ENCODE measurements at places on chromosomes 13 and 19.

GRCh38 chr19:11111117-11111770, 22.0 kb downstream of the LDLR start:
- no peak for DNase-seq

DNA sequence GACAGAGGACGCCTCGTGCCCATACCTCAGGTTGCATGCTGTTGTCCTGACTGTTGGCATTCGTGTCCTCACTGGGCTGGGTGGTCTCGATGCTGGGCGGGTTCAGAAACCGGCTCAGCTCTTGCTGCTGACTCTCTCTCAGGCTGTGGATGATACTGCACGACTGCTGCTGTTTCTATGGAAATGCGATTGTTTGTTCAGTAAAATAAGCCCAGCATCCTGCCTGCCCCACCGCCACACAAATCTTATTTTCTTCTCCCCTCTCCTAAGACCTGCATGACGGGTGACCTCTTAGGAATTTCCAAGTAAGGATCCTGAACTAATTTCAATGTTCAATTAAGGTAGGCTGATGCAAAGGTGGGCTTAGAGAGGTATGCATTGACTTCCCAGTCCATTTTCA, 356.5 kb downstream of the NALCN start:
- DNase-seq, result no peak

DNA sequence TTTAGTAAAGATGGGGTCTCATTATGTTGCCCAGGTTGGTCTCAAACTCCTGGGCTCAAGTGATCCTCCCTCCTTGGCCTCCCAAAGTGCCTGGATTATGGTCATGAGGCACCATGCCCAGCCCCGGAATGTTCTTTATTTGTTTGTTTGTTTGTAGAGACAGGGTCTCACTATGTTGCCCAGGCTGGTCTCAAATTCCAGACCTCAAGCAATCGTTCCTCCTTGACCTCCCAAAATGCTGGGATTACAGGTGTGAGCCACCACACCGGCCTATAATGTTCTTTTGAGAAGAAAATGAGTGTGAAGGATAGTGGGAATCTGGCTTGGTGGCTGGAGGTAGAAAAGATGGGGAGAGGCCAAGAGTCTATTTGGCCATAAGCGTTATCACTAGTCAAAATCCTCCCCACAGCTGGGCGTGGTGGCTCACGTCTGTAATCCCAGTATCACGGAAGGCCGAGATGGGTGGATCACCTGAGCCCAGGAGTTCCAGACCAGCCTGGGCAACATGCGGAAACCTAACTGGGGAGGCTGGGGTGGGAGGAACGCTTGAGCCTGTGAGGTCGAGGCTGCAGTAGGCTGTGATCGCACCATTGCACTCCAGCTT, 5.2 kb upstream of the BBC3 start:
- no peak for DNase-seq

GRCh38 chr13:29587645-29588044, 7.8 kb downstream of the SLC7A1 start:
- no peak for DNase-seq

DNA sequence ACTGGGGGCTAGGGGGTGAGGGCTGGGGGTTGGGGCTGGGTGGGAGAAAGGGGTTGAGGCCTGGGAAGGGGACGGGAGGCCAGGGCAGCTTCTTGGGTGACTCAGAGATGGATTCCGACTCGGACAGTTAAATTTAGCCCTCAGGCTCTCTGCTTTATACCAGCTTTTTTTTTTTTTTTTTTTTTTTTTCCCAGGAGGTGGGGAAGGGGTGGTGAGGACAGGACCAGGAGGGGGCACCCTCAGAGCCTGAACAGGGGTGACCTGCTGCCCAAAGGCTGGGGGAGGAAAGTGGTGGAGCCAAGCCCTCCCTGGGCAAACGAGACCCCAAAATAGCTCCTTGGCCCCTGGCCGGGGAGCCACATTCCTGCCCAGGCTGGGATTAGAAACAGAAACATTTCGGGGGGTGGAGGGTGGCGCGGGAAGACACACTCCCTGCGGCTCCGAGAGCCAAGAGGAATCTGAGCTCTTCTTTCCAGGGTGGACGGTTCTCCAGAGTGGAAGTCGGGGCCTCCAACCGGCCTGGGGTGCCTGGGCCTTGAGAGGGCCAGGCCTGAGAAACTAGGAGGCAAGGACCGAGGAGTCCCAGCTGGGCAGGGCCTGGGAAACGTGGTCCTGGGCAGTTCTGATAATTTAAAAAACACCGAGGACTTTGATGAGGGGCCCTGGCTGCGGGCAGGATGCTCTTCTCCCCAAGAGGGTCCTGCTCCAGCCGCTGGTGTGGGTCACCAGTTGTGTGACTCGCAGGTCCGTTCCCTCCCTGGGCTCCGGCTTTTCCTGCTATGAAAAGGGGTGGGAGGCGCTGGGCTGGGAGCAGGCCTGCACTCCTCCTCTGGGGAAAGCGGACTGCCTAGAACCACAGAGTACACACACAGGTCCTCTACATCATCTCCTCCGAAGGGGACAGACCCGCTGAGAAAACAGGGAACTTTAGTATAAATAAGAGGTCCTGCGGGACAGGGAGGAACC, 813 bp upstream of the DMPK start:
- no peak for DNase-seq

GRCh38 chr19:14056741-14057356, 5.0 kb downstream of the PALM3 start:
- DNase-seq, result no peak

GRCh38 chr19:46481947-46482346, 10.6 kb upstream of the PNMA8A start:
- no peak for DNase-seq

DNA sequence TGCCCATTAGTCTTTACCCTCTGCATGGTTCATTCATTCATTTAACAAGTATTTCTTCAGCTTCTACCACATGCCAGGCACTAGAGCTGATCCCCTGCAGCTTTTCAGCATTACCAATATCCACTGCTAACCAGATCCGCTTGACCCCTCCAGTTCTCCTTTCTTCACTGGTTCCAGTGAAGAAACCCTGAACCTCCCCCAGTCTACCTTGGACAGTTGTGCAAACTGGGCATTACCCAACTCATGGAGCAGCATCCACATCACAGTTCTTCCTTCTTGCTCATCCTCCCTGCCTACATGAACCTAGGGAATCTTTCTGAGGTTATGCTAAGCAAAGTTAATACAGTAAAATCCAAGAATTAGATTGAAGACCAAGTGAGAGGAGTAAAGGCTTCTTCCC, 78.7 kb upstream of the SERP2 start:
- DNase-seq, result no peak

DNA sequence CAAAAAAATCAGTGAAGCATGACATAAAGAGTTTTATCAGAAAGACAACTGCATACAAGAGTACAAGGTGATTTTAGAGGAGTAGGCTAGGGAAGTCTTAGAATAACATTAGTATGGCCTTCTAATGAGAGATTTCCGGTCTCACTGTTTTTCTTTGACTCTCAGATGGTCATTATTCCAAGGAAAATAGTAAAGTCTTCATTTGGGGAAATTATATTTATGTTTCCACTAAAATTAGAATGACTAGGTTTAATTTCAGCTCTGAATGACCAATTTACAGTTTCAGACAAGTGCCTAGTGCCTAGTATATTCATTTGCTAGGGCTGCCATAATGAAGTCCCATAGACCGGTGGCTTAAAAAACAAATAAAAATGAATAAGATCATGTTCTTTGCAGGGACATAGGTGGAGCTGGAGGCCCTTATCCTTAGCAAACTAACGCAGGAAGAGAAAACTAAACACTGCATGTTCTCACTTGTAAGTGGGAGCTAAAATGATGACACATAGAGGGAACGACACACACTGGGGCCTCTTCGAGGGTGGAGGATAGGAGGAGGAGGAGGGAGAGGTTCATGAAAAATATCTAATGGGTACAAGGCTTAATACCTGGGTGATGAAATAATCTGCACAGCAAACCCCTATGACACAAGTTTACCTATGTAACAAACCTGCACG, 303.1 kb downstream of the PCDH9 start:
- no peak for DNase-seq

- no peak for DNase-seq
Observed at GRCh38 chr19:40241809-40242384, 15.4 kb upstream of the CCNP start.

DNA sequence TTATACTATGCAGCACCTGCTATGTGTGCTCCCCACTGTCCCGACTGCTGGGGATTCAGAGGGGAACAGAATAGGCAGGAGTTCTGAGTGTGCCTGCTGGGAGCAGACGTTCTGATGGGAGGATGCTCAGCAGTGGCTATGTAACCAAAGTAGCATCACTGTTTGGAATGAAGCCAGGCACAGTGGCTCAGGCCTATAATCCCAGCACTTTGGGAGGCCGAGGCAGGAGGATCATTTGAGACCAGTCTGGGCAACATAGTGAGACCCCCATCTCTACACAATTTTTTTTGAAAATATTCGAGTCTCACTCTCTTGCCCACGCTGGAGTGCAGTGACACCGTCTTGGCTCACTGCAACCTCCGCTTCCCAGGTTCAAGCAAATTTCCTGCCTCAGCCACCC, 6.0 kb downstream of the ATG4D start:
- no peak for DNase-seq
